ENCODE measurements at places on chromosomes 7 and 10. TPM values are rescaled to one million over a fixed set of nuclear protein-coding genes. Genes with fewer than 3 reads are reported as not detected.

Gene PLA2G12B
- total RNA-seq = not detected

Gene TPST1
- total RNA-seq = 1.1 TPM

Gene HOXA5
- not detected for total RNA-seq

Gene DNAJC12
- 8.8 TPM for total RNA-seq

Gene HMX3
- not detected for total RNA-seq

Gene PRKG1
- total RNA-seq = not detected

Gene TMEM196
- total RNA-seq = not detected

GRCh38 chr7:24408798-24409430 is 124.9 kb downstream of the NPY start:
- DNase-seq = no peak

GRCh38 chr10:103765981-103766380 is 89.4 kb downstream of the SH3PXD2A start:
- peak; percentile 78 for DNase-seq

- DNase-seq = no peak
Observed at GRCh38 chr7:18558503-18558902, 63.0 kb downstream of the HDAC9 start.

DNA sequence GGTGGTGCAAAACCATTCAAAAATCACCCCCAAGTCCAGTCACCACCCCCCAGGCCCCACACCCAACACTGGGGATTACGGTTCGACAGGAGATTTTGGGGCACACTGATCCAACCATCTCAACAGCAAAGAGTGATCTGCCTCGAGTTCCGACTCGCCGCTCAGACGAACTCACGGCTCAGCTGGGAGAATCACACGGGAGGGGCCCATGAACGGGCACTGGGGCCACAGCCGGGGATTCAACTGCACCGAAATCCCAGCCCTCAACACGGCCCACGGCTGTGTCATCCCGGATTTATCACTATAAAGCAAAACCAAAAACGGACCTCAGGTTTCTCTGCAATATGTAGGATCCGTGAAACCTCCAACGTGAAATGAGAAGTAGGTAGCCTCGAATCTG is 460.0 kb downstream of the DNAJB6 start:
- DNase-seq = no peak

DNA sequence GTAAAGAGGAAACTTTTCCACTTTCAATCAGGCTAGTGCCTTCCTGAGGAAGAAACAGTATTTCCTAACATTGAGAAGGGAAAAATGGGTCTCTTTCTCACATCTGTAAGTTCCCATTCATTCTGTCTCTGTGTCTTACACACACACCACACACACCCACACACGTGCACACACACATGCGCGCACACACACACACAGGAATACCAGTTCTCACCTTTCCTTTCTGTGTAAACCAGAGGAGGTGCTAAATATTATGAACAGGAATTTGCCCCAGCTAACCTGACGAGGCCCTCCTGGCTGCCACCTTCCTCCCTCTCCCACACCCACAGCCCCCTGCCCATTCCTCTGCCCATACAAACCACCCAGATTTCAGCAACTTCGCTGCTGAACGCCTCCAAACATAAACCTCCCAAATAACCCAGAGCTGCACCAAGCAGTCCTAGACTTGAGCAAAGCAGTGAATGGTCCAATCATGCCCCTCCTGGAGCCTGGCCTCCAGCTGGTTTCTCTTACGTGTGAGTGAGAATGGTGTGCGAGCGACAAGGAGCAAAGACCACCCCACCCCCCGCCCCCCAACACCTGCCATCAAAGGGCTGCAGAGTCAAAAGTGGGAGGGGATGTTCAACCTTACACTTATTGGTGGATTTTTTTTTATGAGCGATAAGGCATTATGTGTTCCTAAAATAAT is 190.5 kb downstream of the HECW1 start:
- DNase-seq = no peak

DNA sequence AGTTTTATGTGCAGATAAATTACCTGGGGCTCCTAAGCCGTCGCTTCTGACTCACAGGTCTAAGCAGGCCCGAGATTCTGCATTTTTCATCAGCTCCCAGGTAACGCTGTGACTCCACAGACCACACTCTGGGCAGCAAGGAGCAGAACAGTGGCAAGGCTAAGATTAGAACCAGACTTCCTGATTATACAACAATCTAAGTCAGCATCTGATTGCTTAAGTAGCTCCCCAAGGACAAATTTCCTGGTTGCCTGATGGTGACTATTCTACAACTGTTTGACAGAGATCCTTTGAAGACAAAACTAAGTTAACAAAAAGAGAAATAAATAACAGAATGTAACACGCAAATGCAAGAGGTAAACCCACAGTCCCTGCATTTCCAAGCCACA is 69.0 kb downstream of the CREB3L2 start:
- no peak for DNase-seq

GRCh38 chr7:155913719-155914118 is 101.5 kb upstream of the SHH start:
- DNase-seq = no peak

DNA sequence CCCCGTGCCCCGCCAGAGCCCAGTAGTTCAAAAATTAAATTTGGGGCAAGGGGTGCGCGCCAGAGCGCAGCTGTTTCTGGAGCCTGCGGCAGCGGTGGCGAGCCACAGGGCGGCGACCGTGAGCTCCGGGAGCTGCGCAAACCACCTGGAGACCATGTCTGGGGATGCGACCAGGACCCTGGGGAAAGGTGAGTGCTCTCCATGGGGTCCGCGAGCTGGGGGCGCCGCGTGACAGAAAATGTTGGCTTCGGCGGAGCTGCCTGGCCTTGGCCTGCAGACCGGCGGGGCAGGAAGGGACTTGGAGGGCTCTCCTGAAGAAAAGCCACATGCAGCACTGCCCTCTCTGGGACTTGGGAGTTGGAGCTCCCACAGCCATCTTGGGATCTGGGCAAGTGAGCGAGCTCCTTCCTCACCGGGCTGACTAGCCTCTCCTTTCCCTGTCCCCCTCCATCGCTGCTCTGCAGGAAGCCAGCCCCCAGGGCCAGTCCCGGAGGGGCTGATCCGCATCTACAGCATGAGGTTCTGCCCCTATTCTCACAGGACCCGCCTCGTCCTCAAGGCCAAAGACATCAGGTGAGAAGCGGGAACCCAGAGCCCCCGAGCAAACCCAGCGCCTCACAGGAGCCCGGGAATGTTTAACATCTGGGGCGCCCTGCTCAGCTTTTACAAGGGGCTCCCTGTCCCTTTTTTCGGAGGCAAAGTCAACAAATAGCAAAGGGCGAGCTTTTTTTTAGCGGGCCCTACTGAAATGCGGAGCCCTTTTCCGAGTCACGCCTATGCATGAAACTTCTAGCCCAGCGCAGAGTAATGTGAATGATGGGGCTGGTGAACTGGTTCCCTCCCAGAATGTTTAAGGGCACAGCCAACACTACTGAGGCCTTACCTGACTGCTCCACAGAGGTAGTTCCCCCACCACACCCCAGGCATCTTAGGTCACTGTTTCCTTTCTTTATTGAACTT is 6.1 kb downstream of the GSTO2 start:
- peak; percentile 53 for DNase-seq

- DNase-seq = no peak
Observed at GRCh38 chr7:103996639-103997038, 7.2 kb upstream of the RELN start.

DNA sequence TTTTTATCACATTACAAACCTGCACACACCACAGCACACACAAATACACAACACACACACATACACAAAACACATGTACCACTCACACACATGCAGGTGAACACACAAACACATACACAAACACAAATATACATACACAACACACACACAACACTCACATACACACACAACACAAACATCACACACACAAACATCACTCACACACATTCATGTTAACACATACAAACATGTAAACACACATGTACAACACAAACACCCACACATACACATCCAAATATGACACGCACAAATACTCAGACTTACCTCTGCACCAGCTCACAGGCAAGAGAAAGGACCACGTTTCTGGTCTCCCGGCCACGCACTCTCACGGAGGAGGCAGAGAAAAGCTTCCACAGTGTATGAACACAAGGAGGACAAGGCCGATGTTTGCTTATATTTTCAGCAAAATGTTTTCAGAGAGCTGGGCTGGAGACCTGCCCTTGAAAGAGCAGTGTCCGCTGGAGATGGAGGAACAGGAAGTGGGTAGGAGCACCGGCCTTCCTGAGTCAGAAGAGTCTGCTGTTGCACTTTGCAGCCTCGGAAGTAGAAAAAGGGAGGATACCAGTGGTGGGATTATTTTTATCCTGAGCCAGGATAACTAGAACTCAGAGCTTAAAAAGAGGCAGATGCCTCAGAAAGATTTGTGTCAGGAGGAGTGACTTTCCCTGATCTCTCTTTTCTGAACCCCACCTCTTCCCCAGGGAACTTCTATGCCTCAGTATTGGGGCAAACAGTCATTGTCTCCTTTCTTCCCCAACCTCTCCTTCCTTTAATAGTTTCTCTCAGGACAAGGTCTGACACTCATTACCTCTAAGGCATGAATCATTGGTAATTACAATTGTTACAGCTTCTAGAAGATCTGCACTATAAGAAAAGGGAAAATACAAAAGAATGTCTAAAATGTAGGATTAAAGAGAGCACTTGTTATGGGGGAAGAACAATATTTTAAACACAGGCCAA is at the start of gene GIMAP6:
GIMAP6 (minus strand) TSS at position 520 of the 999 bp plus-strand sequence. CDS start 2,243 bp downstream, outside the sequence.
- DNase-seq = peak; percentile 71

DNA sequence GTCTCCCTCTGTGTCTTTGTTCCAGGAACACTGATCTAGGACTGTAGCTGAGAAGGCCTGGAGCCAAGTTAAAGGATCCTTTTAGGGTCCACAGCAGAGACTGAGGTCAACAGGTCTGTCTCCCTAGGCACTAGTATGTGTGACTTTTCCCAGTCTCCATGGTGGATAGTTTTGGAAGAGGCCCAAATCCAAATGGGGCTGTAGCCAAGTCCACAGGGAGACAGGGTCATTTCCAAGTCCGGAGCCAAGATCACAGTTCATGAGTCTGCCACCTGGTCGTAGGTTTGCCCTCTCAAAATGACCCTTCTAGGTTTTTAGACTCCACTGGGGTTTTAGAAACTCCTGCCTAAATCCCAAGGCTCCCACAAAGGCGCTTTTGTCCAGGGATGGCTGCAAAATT is 16.8 kb downstream of the ZNF277 start:
- no peak for DNase-seq

DNA sequence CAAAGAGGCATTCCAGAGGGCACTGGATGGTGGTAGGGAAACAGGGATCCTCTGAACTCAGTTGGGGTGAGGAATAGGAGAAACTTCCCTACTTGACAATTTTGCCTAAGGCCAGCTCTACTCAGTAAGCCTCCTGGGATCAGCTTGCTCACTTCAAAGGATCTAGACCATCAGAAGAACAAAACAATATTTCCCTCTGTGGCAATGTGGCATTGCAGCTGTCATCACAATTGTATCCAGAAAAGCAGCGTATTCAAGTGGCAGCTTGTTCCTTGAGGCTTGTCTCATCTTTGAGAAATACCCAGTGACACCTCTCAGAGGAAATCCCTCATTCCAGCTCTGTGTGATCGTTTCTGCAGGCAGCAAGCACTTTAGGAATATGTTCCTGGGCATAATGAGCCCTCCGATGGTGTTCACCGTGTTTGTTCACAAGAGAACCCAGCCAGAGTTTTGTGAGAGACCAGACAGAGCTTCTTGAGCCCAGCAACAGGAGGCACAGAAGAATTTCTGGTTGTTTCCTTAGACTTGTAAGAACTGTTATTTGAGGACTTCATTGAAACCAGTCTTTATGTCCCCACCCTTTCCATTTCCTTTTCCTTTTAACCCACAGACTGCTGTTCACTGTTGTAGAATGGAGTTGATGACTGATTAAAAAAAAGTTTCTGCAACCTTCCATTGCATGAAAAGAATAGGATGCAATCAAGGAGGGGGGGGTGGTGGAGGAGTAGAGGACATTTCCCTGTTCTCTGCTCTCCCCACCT is 747.3 kb downstream of the LRMDA start:
- no peak for DNase-seq

GRCh38 chr10:71337219-71337701 is 18.2 kb downstream of the SLC29A3 start:
- no peak for DNase-seq

- DNase-seq = no peak
Observed at GRCh38 chr10:6270951-6271350, 68.2 kb downstream of the PFKFB3 start.

GRCh38 chr7:157313645-157314044 is 23.2 kb upstream of the DNAJB6 start:
- no peak for DNase-seq

DNA sequence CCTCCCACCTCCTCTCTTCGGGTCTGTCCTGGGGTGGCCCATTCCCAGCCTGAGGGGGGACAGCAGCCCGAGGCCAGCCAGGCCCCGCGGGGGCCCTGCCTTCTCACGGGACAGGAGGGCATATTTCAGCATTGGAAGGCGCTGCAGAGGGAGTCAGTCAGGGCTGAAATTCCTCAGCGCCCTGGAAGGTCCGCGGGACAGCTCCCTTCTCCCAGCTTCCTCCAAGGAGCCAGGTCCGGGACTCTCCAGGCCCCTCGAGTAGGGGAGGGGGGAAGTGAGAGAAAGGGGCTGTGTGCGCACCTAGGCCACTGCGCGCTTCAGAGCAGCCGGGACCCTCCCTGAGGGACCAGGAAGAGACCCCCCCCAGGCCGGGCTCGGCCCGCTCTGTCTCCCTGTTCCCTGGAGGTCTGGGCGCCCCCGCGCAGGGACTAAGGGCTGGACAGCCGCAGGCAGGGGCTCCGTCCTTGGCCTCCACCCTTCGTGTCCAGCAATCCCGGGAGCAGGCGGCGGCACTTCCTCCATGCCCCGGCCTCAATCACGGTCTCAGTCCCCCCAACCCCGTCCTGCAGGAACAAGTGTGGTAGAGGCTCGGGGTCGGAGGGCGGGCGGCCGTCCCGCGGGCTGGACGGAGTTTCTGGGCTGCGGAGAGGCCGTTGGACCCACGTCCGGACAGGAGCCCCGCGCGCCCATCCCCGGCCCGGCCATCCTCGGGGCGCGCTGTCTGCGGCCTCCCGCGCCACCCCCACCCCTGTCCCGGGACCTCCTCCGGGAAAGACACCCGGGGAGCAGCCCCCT is 6.0 kb upstream of the ELFN1 start:
- no peak for DNase-seq

- DNase-seq = no peak
Observed at GRCh38 chr7:130069179-130069977, 956 bp upstream of the KLHDC10 start.

DNA sequence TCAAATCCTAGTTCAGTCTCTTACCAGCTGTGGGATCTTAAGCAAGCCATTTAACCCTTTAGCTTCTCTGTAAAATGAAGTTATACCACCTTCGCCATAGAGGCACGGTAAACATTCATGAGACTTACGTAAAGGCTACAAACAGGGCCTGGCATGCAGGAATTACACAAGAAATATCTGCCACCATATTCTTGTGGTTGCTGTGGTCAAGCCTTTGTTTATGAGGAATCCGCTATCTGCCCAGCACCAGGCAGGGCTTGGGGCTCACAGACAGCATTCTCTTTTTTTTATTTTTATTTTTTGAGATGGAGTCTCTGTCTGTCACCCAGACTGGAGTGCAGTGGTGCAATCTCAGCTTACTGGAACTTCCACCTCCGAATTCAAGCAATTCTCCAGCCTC is 9.9 kb downstream of the AIFM2 start:
- no peak for DNase-seq
